Esophagus muscularis mucosa (tissue), 4 donors: ENCODE measurements at places on chromosomes 4 and X. TPM values are rescaled to one million over a fixed set of nuclear protein-coding genes. Genes with fewer than 3 reads are reported as not detected.

DNA sequence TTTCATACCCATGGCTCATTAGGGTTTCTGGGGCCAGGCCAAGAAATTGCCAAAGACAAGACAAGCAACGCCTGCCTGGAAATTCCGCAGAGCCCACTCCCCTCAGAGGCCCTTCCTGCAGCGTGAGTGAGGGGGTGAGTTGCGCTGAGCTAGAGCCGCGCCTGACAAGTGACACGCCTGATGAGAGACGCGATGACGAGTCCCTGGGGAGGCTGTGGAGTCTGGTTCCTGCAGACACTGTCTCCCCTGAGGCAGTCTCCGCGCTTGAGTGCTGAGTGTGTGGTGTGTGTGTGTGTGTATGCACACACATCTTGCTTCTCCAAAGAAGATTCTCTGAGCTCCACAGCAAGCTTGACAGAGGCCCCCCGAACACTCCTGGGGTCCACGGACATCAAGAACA, 269.8 kb downstream of the BCOR start:
- no peak for DNase-seq

GRCh38 chr4:83679692-83680091, 143.8 kb downstream of the GPAT3 start:
- DNase-seq = no peak

DNA sequence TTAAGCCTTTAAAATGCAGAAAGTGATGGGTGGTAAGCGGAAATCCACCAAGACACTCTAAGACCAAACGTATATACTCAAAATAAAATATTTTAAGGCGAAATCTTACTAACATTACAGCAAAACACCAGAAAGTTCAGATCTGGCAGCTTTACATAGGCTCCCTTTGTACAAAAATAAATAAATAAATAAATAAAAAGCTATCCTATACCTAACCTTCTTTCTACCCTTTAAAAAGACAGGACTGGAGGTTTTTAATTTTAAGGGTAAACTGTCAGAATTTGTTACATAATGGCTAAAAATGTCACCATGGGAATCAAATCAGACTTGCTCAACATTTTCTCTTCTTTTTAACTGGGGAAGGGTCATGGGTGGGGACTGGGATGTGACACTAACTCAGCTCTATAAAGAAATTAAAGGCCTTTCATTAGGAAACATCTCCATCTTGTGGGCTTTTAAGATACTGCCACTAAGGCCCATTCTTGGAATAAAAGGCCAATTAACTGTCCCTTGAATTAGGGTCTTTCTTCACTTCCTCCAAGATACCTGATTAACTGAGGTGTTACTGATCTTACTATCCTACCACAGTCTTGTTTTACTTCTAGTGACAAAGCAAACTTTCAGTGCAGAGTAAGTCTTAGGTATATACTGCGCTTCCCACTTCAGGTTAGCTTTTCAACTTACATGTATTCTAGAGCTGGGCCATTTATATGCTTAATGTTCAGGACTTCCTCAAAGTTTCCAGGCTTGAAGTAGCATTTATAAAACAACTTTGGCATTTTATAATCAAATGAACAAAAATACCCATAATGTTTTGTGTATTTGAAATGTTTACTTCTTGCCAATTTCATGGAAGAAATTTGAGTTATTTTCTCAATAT, 13.3 kb downstream of the HNRNPD start:
- no peak for DNase-seq

- no peak for DNase-seq
Observed at GRCh38 chrX:115409551-115409950, 120.0 kb downstream of the LUZP4 start.

Gene GPC3
- total RNA-seq = 7.6 TPM

Gene CT55
- not detected for total RNA-seq

DNA sequence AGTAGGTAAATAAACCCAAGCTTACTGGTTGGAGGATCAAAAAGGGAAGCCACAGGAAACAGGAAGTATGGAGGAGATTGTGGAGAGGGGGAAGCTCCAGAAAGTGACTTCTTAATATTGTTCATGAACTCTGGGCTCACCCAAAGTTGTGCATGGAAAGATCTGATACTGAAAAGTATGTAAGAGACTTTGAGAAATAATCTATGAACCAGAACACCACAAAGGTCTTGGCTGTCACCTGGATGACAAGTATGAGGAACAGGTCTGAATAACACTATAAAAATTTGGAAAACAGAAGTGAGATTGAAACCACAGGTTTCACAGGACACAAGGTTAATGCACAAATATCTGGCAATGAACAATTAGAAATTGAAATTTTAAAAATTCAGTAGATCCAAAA, 567.4 kb downstream of the INPP4B start:
- DNase-seq = no peak

Gene CFAP99
- 1.5 TPM for total RNA-seq

Gene SMARCA1
- 56.9 TPM for total RNA-seq

GRCh38 chrX:124217304-124218251, 114.9 kb upstream of the TEX13D start:
- DNase-seq = no peak

DNA sequence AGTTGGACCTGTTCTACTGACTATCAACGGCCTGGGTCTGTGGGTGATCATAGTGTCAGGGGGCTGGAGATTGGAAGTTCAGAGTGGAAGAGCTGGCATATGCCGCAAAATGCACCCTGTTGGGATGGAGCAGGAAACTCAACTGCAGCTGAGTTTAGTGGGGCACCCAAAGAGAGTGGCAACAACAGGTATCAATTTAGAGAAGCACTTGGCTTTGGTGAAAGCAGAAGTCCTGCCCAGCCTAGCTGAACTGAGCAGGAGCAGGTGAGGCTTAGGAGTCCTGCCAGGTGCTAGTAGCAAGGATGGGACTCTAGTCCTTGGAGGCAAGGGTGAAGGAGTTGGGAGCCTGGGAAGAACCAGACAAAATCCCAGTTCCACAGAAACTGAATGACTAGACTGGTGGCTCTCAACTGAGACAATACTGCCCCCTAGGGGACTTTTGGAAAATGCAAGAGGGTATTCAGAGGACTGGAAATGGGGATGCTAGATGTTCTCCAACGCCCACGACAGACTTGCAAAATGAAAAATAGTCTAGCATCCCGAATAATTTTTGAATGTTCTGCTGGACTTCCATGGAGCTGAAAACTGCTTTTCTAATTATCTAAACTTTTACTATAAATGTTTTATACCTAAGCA, 49.4 kb downstream of the RTL9 start:
- no peak for DNase-seq

- DNase-seq = no peak
Observed at GRCh38 chr4:185598846-185599552, 63.7 kb upstream of the PDLIM3 start.
